SW480 (cell line): ENCODE measurements at places on chromosomes 4 and X.

- no peak for DNase-seq
Measured at GRCh38 chr4:15765391-15765790, 12.7 kb upstream of the CD38 start.

DNA sequence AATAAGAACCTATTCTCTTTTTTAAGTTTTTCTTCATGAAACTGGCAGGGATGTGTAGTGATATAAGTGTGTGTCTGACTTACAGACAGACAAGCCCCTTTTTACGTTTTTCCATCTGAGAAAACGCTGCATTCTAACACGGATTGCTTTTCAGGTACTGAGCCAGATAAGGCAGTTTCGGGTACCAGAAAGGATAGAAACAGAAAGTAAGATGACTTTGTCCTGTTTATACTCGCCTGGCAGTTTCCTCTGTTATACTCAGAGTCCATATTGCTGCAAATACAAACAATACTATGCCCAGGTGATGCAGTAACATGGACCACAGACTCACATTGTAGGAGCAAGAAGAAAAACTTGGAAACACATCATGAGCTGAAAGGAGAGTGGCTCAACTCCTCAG is 2320.6 kb upstream of the AGA start:
- DNase-seq: no peak

GRCh38 chr4:152166567-152166966 is 369.3 kb downstream of the FBXW7 start:
- DNase-seq: no peak

DNA sequence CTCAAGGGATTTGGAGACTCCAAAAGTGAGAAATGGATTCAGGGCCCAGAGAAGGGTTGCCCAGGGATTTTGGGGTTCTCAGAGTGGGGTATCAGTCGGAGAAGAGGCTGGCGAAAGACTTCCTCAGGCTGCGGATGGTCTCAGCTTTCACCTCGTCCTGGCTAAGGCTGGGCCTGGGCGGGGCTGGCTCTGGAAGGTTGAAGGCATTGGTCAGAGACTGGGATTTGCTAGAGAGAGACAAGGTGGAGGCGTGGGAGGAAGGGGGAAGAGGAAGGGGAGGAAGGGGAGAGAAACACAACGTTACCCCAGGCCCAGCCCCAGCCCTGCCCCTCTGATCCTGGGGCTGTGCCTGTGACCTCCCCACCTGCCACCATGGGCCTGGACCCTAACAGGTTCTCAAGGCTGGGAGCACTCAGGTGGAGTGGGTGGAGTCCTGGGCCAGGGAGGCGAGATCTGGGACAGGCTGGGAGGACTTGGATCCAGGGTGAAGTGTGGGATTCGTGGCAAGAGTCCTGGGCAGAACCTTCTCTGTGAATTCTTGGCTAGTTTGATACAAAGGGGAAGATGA is 9.4 kb upstream of the TIMP1 start:
- no peak for DNase-seq

DNA sequence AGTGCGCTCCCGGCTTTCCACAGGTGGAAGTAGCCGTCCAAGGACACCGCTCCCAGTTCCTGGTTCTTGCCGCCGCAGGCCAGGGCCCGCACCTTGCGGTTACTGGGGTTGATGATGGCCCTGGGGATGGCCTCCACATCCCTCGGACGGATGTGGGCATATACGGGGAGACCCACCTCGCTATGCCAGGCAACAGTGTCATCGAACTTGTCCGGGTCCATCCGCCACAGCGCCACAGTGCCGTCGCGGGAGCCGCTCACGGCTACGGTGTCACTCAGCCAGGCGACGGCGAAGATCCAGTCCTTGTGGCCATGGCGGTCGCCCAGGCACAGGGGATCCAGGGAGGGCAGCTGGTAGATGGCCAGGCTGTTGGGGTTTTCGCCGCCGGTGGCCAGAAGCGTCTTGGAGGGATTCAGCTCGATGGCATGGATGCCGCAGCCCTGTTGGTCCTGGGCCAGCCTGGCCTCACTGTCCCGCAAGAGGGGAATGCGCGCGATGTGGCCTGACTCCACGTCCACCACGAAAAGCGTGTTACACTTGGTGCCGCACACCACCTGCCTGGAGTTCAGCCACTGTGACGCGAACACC is 795 bp downstream of the DCAF12L1 start:
- DNase-seq: no peak

DNA sequence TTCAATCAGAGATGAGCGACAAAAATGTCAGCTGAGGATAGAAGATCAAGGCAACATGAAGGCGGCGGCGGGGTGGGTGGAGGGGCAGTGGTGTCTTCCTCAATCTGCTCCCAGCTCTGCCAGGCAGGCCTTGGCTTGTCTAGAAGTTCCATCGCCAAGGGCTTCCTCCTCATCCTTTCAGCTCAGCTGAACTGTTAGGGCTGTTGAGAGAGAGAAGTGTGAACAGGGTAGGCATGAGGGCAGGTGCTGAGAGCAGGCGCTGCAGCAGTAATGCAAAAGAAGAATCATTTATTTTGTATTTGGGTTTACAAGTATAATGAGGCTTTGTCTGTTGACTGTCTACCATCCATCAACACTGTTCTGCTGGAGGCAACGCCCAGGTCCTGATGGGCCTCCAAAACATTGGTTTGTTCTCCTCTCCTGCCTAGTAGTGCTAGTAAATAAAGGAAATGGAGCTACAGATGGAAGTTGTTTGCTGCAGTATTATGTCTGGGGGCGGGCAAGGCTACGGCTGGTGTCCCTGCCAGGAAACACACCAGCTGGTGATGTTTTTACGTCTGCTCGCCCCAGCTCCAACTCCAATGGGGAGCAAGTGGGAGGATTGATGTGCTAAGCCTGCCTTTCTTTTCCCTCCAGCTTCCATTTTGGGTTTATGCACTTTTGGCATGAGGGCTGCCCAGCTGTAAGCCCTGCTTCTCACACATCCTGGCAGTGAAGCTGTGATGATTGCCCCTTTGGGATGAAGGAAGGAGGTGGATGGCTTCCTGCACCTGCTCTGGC is 139.4 kb upstream of the BOD1L1 start:
- DNase-seq: no peak

DNA sequence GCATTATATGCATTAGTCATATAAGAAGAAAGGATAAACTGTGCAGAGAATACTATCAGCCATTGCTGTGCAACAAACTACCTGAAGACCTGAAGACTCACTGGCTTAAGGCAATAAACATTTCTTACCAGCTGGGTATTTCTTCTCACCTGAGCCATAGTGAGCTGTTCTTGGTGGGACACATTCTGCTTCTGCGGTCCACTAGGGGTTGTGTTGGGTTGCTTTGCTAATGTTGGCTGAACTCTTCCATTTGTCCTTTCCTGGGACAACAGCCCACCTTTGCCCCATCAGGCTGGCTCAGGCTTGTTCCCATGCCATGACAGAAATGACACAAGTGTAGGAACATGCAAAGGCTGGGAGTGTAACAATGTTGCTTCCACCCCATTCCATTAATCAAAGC is 388.6 kb downstream of the PCDH7 start:
- DNase-seq: no peak

- DNase-seq: peak; percentile 36
Measured at GRCh38 chr4:181569553-181569952, 673.6 kb upstream of the TENM3 start.

DNA sequence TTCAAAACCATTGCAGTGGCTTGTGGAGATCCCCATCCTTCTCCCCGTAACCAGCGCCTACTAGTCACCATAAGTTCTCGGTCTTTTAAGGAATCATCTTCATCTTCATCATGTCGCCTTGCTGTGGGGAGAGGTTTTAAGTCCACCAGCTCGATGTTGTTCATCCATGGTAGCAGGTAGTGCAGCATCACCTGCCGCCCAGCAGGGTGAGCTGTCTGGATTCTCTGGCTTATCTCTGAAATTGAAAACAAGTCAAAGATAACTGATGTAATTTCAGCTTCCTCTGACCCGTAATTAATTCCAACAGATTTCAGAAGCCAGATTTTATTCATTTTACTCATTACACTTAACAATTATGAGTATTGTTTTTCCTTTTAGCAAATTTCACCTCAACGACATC is 67.4 kb downstream of the ZAR1 start:
- no peak for DNase-seq

DNA sequence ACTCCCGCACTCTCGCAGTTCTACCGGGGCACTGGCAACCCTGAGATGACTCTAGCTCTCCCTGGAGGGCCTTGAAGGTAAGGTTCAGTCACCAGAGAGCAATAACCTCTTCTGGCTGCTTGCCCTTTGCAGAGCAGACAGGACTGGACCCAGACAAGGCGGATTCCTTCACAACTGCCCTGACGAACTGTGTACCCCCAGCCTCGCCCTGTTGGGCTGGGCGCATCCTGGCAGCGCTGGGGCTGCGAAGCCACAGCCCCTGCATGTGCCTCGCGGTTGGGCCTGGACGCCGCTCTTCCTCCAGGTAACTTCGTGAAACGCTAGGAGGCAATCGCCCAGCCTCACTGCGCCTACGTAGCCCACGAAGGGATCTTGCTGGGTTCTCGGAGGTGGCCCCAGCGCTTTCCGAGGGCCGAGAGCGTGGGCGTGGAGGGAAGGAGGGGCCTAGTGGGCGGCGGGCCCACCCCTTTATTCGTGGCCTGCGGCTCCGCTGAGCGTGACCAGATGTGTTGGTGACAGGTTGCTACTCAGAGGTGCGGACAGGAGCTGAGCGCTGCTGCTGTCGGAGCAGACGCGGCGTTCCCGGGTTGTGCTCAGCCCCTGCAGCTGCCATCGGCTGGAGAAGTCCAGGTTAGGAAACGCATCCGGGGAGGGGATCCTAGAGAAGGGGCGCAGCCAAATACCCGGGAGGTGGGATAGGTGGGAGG is 1.9 kb upstream of the MAMLD1 start:
- peak; percentile 2 for DNase-seq

- no peak for DNase-seq
Measured at GRCh38 chr4:145843639-145844038, 95.0 kb downstream of the ZNF827 start.

DNA sequence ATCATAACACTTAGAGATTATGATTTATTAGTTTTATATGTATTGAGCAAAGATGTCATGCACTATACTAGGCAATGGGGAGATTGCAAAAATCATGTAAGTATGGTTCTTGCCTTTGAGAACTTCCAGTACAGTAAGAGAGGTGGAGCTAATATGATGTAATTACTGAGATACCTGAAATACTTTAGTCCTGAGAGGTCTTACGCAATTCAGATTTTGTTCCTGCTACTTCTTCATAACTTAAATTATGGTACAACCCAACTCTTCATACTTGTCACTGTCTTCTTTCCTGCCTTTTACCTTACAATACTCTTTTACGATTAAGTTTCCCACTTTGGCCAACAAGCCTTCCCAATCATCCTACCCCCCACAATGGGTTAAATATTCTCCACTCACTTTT is 564.2 kb upstream of the PITX2 start:
- no peak for DNase-seq

- DNase-seq: no peak
Measured at GRCh38 chr4:110840221-110840654, 217.4 kb upstream of the PITX2 start.

- no peak for DNase-seq
Measured at GRCh38 chr4:42425146-42426065, 28.1 kb downstream of the SHISA3 start.
